Fibroblast of skin of right quadriceps (primary cell): ENCODE measurements at places on chromosomes 12 and 14.

DNA sequence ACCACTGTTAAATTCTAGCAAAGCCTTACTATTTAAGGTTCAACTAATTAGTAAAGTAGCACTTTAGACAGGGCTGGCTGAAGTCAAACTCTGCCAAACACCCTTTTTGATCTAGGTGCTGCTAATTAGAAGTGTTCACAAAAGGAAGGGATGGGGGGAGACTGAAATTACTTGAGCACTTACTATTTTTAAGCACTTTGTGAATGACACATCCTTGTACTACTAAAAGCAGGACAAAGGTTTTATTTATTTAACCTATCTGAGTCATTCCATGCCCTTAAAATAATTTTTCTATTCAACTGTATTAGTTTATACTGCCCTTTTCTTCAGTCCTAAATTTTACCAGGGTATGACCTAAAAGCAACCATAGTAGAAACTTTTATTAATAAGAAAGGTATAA, 20.1 kb downstream of the MBIP start:
- no peak for DNase-seq

DNA sequence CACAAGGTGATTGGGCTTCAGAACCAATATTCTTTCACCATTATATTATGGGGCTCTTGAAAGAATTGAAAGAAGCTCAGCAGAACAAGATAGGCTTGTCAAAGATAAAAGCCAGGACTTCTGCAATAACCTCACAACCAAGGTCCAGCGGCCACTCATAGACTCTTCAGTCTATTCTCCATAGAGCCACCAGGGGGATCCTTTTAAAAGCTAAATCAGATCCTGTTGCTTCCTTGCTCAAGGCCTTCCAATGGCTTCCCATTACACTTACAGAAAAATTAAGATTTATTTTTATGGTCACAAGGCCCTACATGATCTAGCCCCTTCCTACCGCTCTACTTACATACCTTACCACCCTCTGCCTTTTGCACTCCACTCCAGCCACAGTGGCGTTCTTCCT, 169.6 kb downstream of the C12orf42 start:
- DNase-seq, result no peak

DNA sequence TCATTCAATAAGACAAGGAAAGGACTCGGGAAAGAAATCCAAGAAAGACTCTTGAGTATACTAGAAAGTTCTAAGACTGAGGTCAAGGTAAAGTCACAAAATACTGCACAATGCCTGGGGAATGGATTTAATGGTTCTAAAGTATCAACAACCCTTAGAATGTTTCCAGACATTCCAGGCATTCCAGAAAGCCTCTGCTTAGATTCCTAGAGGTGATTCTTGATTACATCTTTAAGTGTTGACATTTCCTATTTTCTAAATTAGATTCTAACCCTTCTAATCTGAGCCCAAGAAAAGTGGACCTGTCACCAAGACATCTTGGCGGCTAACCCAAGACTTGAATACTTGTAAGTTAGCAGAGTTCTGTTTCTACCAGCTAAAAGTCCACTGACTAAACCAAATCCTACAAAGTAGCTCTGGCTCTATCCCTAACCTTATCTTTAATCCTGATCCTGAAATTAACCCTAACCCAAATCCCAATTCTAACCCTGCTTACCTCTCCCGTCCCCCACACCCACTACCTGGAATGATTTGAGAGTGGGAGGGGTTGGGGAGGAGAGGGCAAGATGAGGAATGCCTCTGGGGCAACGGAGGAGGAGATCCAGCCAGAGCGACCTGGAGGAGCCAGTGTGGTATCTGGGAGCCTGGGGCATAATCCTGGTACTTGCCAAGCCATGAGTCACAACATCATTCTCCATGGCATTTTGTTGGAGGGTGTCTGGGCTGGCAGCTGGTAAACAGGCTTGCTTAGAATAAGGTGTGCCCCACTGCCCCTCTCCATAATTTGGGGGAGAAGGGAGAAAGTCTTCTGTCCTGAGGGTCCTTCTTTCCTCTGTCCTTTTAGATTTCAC, 93.4 kb upstream of the HOXC13 start:
- DNase-seq, result peak; percentile 57

GRCh38 chr12:46366771-46367170, 5.8 kb downstream of the SLC38A2 start:
- no peak for DNase-seq

DNA sequence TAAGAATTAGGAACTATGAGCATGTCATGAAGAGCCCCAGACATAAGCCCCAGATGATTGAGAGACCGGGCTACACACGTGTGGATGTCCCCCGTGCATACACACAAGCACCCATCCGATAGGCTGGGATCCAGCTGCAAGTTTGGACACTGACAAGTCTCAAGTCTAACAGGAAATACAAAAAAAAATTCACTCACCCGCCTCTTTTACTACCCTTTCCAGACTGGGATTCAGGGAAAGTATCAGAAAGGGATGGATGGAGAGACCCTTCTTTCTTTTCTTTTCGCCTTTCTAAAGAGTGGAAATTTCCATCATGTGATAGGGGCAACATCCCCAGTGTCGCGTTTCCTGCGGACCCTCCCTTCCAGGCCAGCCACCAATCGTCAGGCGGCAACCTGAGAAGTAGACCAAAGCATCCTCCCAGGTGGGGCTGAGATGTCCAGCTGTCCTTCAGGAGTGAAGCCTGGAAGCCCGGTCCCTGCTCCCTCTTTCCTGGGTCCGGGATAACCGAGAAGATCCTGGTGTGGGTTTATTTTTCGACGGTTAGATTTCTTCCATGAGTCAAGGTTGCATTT, 6.4 kb upstream of the SLC38A4 start:
- DNase-seq, result no peak

GRCh38 chr12:122265886-122266229, 436 bp downstream of the VPS33A start:
- no peak for DNase-seq

GRCh38 chr14:65007202-65007601, 20.5 kb downstream of the FNTB start:
- no peak for DNase-seq

GRCh38 chr14:88851587-88851986, 27.1 kb downstream of the TTC8 start:
- DNase-seq, result no peak

DNA sequence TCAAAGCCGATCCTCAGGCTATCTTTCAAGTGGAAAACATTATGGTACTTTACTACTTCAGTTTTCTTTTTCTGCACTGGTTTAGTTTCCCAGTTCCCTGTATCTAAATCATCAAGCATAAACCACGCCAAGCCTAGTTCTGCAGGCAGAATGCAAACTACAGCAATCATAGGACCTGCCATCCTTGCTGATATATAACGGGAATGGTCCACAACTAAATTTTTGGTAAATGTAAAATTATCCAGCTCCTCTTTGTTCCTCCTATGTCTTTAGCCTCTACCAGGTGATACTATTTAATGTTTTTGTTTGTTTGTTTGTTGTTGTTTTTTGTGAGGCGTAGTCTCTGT, 19.3 kb upstream of the PALS1 start:
- DNase-seq, result no peak

DNA sequence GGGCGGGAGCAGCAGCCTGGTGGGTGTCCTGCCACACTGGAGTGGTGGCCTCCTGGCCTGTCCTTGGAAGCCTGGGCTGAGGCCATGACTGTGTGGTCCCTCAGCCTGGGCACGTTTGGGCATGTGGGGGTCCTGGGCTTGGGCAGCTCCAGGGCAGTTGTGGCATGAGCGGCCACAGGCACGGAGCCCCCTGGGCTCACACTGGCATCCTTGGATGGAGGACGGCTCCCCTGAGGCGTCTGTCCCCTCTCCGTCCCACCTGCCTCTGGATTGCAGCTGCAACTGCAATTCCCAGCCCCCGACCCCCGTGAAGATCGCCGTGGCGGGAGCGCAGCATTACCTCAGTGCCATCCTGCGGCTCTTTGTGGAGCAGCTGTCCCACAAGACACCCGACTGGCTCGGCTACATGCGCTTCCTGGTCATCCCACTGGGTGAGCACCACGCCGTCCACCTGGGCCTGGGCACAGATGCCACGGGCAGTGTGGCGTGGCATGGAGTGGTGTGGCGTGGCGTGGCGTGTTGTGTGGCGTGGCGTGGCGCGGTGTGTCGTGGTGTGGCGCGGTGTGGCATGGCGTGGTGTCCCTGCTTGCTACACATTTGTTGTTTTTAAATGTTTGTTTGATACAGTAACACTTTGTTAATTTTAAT, 15.1 kb upstream of the TEX22 start:
- DNase-seq, result no peak

GRCh38 chr14:66575014-66575413, 67.1 kb downstream of the GPHN start:
- no peak for DNase-seq

- no peak for DNase-seq
These were observed 66.6 kb upstream of the BICD1 start for GRCh38 chr12:32039917-32040575.

DNA sequence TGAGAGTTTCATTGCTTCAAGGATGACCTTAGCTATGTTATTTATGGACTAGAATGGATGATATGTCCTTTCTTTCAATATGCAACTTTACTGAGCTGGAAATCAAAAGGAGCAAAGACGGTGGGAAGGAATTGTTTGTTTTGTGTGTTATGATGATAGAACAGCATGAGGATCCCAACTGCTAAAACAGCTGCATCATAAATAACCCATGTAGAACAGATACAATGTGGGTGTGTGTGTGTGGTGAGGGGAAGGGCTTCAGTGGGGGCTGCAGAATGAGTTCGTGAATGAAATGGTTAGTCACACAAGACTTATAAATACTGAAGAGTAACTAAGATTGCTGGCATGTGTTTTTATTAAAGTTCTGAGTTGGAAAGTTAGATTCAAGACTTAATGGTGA, 80.1 kb downstream of the DACT1 start:
- DNase-seq, result peak; percentile 53

DNA sequence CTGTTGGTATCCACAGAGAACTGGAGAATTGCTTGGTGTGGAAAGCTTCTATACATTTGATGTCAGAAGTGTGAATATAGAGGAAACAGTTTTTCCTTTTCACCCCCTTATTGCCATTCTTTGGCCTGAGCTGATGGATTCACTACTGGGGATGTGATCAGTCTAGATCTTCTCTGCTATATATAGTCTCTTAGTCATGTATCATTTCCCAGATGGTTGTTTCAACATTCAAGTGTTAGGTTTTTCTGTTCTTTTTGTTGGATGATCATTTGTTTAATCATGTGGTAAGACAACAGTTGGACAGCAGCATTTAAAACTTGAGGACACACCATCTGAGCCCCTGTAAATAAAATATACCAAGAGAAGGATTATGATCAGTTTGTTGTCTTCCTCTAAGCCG, 29.6 kb downstream of the TMX1 start:
- DNase-seq, result no peak

GRCh38 chr12:1435456-1435855, 158.9 kb downstream of the FBXL14 start:
- peak; percentile 27 for DNase-seq

GRCh38 chr12:107385509-107385908, 292.2 kb upstream of the CRY1 start:
- DNase-seq, result no peak

GRCh38 chr12:659090-659683, 4.1 kb downstream of the NINJ2 start:
- no peak for DNase-seq

DNA sequence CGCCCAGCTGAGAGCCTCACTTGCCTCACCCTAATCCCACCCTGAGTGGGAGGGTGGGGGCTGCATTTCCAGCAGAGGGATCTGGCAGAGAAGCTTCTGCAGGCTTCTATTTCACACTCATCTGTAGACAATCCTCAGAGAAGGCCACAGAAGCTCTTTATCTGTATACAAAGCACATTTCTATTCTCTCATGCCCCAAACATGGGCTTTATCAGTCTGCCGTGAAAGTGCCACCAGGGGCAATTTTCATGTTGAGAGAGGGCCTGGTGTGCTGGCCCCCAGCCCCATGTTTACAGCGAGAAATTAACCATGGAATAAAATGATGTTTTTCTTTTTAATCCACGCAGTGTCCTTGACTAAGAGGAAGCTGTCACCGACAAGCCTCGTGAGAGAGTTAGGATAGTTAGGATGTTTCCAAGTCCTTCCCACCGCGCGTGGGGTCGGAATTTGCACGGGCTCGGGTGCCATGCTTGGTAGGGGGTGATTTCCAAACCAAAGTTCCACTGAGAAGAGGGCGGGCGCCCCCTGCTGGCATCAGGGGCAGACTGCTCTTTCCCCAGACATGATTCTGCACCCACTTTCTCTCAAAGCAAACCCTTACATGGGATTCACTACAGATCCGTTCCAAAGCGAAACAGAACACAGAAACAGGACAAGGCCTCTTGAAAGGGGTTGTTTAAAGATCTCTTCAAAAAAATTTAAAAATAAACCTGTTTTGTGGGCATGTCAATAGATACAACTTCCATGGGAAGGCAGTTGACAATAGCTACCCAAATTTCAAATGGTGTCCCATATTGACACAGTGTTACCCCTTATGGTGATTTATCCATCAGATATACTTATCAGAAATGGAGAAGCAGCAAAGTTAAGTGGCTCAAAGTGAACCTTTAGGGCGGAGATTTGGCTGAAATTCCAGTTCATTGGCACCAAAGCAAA, 19.4 kb downstream of the BDKRB1 start:
- DNase-seq, result peak; percentile 74

DNA sequence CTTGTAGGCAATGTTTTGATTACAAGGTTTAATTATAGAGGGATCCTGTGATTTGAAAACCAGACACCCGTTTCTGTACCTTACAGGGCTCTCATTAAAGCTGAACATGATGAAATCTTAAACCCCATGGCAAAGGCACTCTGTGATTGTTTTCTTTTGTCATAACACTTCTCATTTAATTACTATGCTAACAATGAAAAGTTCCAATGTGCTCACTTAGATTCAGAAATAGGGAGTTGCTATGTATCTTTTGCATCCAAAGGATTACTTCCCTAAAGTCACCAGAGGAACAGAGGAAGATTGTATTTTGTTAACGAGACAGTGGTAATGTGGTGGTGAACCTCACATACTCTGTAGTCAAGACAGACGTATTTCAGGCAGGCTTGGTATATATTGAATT, 81.5 kb upstream of the MYF6 start:
- DNase-seq, result no peak

- no peak for DNase-seq
These were observed 421.0 kb upstream of the CCDC196 start for GRCh38 chr14:66065188-66065587.

- DNase-seq, result no peak
These were observed 25.6 kb downstream of the AKAP6 start for GRCh38 chr14:32354716-32355115.

GRCh38 chr12:125373375-125373774, 308.1 kb downstream of the AACS start:
- no peak for DNase-seq
